ENCODE measurements at places on chromosomes 5 and 9.

GRCh38 chr9:122383992-122384461 is 13.2 kb downstream of the PTGS1 start:
- no peak for DNase-seq

DNA sequence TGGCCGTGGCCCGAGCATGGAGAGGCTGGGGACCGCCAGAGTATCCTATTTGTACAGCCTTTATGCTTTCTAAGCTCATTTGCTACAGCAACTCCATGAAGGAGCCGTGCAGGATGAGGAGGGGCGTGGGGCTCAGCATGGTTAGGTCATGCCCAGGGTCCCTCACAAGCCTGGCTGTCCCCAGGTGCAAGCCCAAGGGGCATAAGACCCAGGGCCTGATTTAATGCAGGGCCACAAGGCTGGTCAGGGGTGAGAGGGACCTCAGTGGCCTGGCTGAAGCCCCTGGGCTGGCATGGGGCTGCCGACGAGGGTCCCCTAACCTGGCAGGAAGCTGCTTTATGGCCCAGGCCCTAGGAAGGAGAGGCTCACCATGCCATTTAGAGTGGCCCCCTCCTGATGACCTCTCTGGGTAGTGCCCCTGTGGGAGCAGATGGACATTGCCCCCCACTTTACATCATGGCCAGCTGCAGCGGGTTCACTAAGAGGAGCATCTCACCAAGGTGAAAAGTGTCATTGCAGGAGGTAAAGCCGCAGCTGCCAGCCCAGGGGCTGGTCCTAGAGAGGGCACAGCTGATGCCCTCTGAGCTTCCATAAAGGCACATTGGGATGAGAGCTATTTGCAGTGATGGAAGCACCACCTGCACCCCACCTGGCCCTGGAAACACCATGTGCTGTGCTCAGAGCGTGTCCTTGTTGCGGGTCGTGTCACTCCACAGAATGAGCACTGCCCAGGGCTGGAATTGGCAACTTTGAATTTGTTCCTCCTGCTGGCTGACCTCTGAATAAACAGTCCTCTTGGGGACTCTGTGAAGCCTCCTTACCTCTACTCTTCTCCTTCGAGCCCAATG is 58.9 kb downstream of the ZNF618 start:
- DNase-seq: no peak

GRCh38 chr5:135609981-135610380 is 31.2 kb upstream of the CXCL14 start:
- no peak for DNase-seq

DNA sequence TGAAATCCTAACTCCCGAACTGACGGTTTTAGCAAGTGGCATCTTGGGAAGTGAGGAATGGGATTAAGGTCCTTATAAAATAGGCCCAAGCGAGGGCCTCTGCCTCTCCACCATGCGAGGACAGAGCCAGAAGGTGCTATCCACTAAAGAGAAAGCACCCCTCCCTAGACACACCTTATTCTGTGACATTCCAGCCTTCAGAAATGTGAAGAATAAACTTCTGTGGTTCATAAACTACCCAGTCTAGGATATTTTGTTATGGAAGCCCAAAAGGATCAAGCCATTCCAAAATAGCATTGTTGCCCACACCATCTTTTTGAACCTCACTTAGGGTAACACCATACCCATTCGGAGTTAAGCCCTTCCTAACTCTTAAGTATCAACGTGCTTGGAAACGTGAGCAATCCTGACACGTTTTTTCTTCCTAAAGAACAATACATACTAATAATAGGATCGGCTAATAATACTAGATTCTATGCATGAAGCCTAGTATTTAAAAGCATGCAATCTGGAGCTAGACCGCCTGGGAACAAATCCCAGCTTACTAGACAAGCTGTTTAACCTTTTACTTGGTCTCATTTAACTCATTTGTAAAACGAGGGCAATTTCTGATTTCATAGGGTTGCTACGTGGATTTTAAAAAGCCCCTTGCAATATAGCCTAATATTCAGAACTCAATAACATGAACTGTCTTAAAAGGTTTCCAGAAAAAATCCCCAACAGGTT is 1.1 kb upstream of the SMC2 start:
- no peak for DNase-seq

GRCh38 chr9:91185193-91185886 is 176.4 kb downstream of the AUH start:
- no peak for DNase-seq

- DNase-seq: no peak
Measured at GRCh38 chr5:113507601-113508000, 5.9 kb upstream of the YTHDC2 start.

- DNase-seq: no peak
Measured at GRCh38 chr5:65481171-65481581, 544 bp downstream of the ADAMTS6 start.

DNA sequence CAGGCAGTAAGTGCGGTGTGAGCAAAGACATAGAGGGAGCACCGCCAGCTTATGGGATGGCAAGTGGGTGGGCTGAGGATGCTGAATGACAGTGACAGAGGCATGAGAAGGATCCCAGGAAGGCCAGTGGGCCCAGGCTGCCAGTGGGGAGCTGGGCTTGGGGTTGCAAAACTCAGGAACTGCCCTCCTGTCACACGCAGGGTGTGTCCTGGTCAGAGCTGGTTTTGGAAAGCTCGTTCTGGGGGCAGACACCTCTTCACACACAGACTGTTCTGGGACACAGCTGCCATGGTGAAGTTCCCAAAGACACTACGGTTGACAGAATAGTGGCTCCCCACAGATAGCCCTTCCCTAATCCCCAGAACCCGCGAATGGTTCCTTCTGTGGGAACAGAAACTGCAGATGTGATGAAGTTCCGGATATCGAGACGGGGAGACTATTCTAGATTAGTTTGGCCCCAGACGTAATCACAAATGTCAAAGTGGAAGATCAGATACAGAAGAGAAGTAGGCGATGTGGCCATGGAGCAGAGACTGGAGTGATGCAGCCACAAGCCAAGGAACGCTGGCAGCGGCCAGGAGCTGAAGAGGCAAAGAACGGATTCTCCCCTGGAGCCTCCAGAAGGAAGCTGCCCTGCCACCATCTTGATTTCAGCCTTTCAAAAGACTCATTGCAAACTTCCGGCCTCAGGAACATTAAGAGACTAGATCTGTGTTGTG is 159.0 kb downstream of the COL23A1 start:
- DNase-seq: no peak

GRCh38 chr5:42812620-42813019 is 928 bp upstream of the SELENOP start:
- DNase-seq: no peak

DNA sequence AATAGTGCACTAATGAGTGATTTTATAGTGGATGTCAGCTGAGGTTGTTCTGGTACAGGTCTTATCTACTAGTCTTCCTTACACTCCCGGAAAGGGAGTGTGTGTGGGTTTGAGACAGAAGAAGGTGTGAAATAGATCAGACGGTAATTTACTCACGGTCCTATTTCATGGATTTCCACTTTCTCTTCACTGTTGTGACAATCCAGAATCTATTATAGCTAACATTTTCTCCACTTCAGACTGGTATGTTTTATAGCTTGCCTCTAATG is 7.0 kb upstream of the C9 start:
- no peak for DNase-seq

All from NCI-H2029 treated with DMSO at 0.1 percent for 48 hours (cell line).